ENCODE measurements at places on chromosomes 1 and 21.

GRCh38 chr1:1356796-1357401, 1.5 kb downstream of the MXRA8 start:
- DNase-seq = no peak

- DNase-seq = no peak
These were observed 667 bp downstream of the ZDHHC18 start for GRCh38 chr1:26827106-26827604.

GRCh38 chr1:207923561-207923960, 12.6 kb upstream of the CD34 start:
- no peak for DNase-seq

DNA sequence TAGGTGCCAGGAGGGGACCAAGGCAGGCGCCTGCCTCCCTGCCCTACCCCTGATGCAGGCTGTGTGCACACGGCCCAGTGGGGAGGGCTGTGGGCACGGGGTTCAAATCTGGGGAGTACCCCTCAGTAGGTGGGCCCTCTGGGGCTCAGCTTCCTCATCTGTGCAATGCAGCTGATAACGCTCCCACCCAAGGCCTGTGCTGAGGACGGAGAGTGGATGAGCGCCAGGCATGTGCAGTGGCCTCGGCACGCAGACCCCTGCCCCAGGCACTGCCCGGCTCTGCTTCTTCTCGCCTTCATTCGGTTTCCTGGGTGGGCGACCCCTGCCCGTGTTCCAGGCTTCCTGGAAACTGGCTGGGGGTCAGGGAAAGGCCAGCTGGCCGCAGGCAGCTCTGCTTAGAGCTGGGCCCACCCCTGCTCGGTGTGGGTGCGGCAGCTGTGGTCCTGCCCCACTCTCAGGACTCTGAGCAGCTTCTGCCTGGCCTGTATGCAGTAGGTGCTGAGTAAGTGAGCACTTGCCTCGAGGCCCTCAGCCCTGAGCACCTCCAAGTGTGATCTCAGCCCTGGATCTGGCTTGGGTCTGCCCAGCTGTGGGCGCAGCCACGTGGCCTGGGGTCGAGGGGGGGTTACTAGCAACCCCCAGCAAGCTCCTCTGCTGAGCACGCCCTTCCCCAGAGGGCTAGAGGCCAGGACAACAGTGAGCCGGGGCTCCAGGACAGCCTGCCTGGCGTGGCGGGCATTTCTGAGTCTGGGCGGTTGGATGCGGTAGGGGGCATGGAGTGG, 11.9 kb upstream of the TNFRSF14 start:
- DNase-seq = no peak

GRCh38 chr1:224544346-224545110, 71.6 kb upstream of the CNIH3 start:
- DNase-seq = no peak

DNA sequence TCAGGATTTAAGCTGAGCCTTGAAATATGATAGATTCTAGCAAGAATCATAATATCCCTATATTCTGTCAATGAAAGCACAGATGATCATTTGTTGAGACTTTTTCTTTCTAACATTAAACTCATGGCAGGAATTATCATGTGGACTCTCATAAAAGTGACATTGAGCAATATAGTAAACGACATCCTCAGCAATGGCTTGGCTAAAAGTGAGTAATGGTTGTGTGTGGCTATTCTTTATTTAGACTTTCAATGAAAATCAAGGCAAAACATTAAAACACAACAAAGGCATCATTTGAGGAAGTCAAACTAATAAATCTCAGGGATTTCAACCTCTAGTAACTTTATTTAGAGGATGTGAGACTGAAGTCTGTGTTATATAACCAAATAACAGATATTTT, 257.8 kb upstream of the ADGRL4 start:
- no peak for DNase-seq

GRCh38 chr1:93814795-93815340, 64.1 kb downstream of the DNTTIP2 start:
- DNase-seq = no peak

GRCh38 chr1:77859248-77859647, 29.2 kb upstream of the NEXN start:
- DNase-seq = no peak

DNA sequence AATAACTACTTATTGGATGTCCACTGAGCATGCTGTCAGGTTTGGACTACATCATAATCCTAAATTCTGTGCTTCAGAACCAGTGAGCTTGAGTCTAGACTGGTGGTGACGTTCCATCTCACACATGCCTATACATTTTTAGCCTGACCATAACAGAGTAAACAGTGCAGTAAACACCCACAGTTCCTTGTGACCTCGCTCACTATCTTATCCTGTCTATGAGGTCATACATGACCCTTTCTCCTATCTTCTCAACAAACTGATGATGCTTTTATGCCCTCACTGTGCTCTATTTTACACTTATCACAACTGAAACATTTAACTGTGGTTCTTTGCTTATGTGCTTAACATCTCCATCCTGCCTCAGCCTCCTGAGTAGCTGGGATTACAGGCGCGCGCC, 91.2 kb downstream of the ENAH start:
- DNase-seq = no peak

DNA sequence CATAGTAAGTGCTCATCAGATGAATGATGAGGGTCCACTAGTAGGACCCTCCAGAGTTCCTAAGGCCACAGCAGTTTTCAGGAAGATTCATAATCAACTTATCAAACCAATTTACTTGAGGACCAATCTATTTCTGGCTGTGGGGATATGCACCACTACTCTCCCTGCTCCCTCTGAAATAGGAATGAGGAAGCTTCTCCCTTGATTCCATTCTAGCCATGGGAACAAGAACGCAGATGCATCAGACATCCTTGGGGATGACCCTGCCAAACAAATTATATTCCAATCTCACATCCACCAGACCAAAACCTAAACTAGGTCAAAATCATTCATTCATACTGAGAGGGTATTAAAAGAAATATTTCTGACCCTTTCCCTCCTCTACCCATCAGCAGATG, 31.5 kb downstream of the JAK1 start:
- no peak for DNase-seq

GRCh38 chr21:43919871-43920801, 55.1 kb downstream of the AGPAT3 start:
- no peak for DNase-seq

DNA sequence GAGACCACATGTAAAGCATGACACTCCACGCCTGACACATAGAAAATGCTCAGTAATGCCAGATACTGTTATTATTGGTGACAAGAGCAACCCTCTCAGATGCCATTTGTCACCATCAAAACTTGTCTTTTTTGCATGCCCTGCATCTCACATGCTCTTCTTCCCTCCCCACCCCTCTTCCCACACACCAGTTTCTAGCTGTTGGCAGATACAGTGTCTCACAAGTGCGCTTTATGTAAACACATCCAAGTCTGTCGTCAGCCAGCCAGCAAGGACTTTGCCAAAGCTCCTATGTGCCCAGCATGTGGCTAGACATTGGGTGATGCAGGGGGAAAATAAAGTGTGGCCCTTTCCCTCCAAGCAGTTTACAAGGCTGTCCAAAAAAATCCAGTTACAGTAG, 44.9 kb upstream of the EPHA8 start:
- DNase-seq = no peak

DNA sequence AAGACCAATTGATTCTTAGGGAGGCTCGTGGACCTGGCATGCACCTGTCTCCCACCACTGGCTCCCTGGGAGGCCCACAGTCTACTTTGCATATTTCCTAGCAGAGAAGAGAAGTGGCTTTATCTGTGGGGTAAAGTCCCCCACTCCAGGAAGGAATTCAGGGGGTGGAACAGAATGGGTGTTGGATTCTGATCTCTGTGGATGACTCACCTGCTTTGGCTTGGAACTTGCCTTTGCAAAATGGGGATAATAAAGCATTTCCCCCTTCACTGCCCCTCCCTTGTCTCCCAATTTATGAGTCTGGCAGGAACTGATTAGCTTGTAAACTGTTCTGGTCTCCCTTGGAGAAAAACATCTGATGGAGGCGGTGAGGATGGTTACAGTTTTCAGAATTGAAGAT, 21.2 kb upstream of the OTUD3 start:
- no peak for DNase-seq

DNA sequence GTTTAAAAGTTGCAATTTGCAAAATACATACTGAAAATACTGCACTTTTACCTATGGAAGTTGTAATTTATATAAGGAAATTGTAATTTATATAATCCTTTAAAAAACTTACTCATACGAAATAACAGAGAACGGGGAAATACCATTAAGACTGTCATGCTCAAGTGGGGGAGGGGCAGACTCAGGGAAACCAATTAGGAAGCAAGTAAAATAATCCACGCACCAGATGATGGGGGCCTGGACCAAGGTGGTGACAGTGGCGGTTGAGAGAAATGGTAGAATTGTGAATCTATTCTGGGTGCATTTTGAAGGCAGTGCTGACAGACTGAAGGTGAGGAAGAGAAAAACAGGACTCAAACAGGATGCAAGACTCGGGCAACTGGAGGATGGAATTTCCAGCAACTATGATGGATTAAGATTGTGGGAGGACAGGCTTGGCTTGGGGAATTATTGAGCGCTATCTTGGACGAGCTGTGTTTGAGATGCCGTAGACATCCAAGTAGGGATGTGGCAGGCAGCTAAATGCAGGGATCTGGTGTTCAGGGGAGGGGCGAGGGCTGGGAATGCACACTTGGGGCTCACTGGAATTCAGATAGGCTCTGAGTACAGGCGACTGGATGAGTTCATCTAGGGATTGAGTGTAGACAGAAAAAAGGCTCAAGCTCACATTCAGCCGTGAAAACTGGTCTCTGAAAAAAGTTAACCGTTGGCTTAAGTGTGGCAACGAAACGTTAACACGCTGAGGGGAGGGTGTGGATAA, 977 bp downstream of the LCA5L start:
- no peak for DNase-seq
